Fibroblast of the conjunctiva (primary cell): ENCODE measurements at places on chromosomes 4 and X.

DNA sequence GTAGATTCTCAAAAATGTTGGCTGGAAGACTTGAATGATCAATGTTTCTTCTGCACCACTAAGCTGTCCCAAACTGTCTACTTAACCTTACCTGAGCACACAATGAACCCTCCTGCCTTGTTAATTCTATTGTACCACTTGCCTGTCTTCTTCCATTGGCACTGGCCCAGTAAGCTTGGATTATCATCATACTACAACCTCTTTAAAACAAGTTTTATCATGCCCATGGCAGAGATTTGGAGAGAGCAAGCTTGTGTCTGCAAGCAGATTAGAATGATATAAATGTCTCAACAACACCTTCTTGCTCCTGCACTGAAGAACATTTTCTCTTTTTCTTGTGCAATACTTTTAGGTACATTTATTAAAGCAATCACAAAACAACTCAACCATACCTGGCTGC, 74.0 kb upstream of the VMA21 start:
- no peak for DNase-seq

DNA sequence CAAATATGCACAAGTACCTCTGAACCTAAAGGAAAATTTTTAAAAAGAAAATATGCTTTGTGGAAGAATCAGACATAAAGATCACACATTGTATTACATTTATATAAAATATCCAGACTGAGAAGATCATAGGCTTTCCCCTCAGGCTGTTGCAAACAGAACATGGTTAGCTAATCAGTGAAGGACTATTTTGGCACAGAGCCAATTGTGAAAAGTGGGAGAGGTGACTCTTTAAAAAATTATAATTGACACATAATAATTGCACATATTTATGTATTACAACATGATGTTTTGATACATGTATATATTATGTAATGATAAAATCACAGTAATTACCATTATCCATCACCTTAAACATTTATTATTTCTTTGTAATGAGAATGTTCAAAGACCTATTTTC, 44.1 kb upstream of the FOXR2 start:
- DNase-seq, result no peak

GRCh38 chrX:5915783-5916182, 312.9 kb downstream of the NLGN4X start:
- no peak for DNase-seq

DNA sequence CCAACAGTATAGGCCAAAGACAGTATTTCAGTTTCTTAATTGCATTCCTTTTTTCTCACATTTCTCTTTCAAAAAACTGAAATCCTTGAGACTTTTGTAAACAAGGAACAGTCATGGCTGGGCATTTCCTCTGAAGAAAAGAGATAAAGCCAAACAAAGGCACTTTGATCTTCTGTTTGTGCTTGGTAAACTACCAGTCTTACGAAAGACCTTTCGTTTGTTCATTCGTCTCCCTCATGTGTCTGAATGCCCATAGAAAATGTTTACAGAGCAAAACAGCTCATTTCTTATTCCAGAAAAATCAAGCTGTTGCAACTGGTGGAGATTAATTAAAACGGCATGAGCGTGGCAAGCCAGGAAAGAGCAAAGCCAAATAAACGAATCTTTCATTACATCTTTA, 178.0 kb downstream of the GASK1B start:
- no peak for DNase-seq

- peak; percentile 50 for DNase-seq
Observed at GRCh38 chr4:150010525-150011126, 67.6 kb upstream of the DCLK2 start.

DNA sequence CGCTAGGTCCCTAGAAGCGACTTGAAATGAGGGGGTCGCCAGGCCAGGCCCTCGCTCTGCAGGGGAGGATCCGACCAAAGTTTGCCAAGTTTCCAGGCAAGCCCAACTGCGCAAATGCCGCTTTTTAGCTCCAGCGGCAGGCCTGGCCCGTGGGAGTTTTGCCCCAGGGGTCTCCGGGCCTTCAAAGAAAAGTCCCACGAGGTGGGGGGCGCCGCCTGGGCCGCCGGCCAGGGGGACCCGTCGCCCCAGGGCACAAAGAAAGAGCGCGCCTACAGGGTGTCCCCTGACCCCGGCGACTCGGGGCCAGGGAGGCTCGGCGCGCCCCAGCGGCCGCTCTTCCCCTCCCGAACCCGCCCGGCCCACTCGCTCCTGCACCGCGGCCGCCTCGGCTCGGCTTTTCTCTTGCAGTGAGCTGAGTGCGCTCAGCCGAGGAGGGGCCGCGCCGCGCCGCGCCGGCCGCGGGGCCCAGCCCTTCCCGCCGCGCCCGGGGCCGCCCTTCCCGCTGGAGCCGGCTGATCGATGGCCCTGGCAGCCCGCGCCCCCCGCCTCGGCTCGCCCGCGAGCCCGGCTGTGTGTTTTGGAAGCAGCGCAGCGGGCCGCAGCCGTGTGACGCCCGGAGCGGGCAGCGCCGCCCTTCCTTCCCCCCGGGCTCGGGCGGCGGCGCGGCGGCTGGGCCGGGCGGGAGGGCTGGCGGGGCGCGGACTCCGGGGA, 754 bp upstream of the KLF3 start:
- no peak for DNase-seq

GRCh38 chr4:38230821-38231563, 270.8 kb downstream of the PTTG2 start:
- no peak for DNase-seq

DNA sequence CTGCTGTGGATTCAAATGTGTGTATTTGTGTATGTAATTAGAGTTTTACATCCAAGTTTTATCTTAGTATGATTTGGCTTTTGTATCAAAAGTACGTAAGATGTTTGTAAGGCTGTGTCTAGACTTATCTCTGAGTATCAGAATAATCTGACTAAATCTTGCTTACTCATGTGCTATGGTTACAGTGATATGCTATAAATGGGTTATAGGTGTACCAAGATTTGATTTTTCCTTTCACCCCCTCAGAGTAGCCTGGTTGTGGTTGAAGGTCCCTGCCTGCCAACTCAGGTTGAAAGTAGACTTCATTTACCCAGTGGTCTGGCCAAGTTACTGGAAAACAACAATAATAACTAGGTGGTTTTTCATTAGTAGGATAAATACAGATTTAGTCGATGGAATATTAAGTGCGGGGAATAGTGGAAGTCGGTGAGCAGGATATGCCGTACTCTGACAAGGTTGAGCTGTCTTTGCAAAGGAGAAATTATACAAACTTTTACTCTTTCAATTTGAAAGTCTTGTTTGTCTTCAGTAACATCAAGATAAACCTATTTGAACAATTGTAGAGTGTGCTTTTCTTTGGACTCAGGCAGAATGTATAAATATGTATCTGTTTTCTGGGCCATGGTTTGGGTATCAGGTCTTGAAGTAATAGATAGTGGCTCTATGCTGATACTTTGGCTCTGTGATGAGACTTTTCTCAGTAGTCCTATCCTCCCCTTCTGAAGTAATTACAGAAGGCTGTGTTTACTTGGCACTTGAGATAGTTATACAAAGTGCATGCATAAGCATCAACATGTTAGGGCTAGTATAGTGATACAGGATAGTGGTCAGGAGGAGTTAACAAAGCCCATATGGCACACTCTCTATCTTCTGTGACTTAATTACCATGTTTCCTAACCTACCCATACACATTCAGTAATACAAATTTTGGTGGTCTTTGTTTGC, 23.7 kb downstream of the BMP2K start:
- no peak for DNase-seq

DNA sequence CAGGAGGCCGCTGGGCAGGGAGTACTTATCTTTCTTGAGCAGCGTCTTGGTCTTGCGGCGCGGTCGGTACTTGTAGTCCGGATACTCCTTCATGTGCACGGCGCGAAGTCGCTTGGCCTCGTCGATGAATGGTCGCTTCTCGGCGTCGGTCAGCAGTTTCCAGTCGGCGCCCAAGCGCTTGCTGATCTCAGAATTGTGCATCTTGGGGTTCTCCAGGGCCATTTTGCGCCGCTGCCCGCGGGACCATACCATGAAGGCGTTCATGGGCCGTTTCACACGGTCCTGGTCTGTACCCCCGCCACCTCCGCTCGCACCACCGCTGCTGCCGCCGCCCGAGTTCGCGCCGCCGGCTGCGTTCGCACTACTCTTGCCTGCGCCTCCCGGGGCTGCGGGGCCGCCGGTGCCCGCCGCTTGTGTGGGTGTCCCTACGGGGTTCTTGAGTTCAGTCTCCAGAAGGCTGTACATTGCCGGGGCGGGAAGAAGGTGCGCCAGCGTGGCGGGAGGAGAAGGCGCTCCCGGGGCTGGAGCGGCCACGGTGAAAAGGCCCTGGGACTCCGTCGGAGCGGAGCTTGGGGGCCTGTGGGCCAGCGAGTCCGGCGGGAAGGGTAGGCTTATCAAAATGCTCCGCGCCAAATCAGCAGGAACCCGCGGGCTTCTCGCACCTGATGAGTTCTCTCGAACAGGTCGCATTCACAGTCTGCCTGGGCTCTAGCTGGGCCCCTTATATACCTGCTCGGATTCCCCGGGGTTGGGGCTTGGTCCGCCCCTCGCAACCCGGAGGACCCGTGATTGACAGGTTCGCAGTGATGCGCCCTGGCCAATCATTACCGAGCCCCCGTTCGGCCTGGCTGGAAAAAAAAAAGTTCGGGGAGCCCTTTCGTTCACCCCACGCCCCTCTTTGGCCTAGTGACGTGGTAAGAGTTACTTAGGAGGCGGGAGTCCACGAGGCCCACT, at the start of gene SOX3:
Gene SOX3, minus strand, starts transcription at position 699 of the 954 bp plus-strand sequence. Its CDS starts 9 bp downstream, at position 690.
- DNase-seq, result no peak

DNA sequence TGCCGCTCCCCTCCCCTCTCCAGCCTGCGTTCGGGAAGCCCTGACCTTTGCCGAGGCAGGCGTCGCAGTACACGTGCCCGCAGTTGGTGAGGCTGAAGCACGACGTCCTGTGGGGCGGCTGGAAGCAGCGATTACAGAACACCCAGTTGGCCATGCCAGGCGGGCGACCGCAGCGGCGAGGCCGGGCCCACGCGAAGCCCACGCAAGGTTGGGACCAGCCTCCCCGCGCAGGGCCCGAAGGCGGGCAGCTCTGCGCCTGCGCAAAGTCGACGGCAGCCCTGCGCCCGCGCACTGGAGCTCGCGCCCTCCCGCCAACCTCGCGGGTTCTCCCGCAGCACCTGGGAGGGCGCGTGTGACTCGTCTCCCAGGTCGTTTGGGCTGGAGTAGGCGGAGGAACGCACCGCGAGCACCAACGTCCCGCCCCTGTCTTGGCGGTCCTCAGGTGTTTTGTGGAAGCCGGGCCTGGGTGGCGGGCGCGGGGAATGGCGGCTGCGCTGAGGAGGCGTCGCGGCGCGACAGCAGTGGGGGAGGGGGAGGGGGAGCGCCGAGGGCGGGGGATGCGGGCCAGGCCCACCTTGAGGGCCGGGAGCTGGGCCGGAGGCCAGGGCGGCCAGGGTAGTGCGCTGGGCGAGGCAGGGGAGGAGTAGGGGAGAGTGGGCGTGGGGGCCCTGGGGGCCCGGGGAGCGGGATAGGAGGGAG, at the start of gene RNF212:
Gene RNF212, minus strand, starts transcription at position 254 of the 699 bp plus-strand sequence. Its CDS starts 100 bp downstream, at position 154.
- no peak for DNase-seq

- DNase-seq, result no peak
Observed at GRCh38 chr4:27846951-27847350, 986.3 kb downstream of the STIM2 start.

DNA sequence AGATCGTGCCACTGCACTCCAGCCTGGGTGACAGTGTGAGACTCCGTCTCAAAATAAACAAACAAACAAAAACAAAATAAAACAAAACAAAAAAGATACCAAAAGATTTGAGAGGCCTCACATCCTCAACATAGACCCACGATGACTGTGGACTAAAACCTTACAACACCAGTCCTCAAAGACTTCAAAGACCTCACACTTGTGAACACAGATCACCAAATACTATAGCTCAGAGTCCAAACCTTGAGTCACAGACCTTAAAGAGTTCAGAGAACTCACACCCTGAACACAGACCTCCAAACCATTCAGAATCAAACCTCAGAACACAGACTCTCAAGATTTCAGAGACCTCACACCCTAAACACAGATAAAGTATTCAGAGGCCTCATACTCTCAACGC, 12.7 kb upstream of the PAGE4 start:
- DNase-seq, result no peak

- DNase-seq, result no peak
Observed at GRCh38 chr4:1578251-1578773, 105.8 kb downstream of the FAM53A start.

- DNase-seq, result no peak
Observed at GRCh38 chrX:150533863-150534262, 34.6 kb upstream of the MTM1 start.

- DNase-seq, result peak; percentile 29
Observed at GRCh38 chrX:1392376-1393068, 609 bp upstream of the SLC25A6 start.

DNA sequence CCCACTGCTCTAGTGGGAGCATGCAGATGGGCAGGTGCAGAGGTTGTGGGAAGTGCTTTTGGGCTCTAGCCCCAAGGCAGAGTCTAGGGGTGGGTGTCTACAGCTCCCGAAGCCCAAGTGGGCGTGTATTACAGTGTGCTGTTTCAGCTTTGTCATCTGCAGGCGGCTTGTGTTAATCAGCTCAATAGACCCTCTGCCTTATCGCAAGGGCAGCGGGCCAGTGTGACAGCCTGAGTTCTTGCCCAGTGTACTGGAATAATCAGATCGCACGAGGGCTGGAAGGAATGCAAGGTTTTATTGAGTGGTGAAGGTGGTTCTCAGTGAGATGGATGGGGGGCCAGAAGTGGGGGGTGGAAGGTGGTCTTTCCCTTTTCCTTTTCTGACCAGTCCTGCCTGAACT, 529.4 kb upstream of the AMOT start:
- DNase-seq, result no peak

DNA sequence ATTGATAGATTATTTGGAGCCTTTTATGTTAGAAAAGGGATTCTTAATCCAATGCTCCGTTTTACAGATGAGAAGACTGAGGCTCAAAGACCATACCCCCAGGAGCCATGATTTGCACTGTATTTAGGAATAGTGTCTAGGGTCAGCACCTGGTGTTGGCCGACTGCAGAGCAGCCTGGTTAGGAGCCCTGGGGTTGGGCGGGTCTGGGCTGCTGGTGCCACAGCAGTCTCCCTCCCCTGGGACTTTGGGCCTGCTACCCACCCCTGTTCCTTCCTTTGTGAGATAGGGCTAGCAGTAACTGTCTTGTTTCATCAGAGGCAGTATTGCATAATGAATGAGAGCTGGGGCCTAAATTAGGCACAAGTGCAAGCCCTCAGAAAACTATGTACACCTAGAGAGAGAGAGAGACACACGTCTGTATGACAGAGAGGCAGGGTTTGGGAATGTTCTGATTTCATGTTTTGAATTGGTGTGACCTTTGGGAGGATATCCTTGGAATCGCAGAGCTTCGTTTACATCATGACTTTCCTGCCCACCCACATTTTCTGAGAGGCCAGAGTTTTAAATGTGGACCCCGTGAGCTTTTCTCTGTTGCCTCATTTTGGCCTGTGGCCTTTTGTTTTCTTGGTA, 111.7 kb downstream of the PTTG2 start:
- no peak for DNase-seq

GRCh38 chr4:1978741-1979476, 29.9 kb downstream of the NELFA start:
- DNase-seq, result no peak
